ENCODE measurements at places on chromosomes 11 and 22.

- DNase-seq = no peak
Measured at GRCh38 chr11:26778000-26778757, 56.3 kb upstream of the SLC5A12 start.

DNA sequence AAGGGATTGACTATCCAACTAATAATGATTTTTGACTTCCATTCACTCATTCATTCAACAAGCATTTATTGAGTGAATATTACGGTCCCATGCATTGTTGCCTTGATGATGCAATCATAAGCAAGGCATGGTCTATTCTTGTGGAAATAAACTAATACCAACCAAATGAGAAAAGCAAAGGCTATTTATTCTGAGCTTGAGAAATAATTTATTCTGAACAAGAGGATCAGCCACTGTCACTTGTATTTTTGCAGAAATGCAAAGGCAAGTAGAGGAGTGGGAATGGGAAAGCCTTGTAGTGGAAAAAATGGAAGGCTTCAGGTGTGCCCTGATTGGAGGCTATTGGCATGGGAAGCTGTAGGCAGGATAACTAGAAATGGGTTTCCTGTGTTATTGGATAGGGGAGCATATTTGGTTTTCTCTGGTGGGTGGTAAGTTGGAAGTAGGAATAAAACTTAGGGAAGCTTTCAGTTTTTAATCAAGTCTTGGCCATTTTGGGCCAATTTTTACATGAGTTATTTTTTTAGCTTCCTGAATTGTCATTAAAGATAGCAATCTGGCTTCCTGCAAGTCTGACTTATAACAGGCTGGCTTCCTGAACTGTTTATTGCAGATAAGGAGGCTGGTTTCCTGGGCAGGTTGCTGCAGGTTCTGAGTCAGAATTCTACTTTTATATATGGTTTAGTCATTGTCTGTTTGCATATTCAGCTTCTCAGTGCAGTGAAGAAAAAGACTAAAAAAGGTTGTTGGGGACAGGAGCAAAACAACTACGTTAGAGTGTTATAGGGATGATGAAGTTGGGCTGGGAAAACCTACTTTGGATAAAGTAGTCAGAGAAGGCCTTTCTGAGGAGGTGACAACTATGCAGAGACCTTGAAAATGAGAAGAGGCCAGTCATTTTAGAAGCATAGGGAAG lies 106.7 kb downstream of the APIP start:
- DNase-seq = no peak

GRCh38 chr11:2834503-2835273 lies 50.9 kb downstream of the CDKN1C start:
- no peak for DNase-seq

GRCh38 chr11:124640666-124641065 lies 18.0 kb downstream of the TBRG1 start:
- no peak for DNase-seq

- DNase-seq = no peak
Measured at GRCh38 chr11:95450547-95451123, 219.6 kb upstream of the SESN3 start.

DNA sequence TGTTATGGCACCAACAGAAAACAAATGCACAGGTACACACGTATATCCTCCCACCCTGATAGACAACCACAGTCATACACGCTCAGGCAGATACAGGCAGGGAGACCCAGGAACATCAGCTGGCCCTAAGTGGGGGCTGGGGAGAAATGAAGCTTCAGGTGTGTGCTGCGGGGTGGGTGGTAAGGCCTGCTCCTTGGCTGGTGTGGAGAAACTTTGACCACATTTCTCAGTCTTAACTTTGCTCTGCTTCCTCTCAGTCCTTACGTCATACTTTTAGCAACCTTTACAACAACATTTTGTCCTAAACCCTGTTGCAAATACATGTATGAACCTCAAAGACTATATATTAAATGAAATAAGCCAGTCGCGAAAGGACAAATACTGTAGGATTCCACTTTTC lies 6.7 kb upstream of the ANAPC15 start:
- no peak for DNase-seq

- DNase-seq = no peak
Measured at GRCh38 chr11:36465449-36466163, 44.5 kb downstream of the TRAF6 start.

DNA sequence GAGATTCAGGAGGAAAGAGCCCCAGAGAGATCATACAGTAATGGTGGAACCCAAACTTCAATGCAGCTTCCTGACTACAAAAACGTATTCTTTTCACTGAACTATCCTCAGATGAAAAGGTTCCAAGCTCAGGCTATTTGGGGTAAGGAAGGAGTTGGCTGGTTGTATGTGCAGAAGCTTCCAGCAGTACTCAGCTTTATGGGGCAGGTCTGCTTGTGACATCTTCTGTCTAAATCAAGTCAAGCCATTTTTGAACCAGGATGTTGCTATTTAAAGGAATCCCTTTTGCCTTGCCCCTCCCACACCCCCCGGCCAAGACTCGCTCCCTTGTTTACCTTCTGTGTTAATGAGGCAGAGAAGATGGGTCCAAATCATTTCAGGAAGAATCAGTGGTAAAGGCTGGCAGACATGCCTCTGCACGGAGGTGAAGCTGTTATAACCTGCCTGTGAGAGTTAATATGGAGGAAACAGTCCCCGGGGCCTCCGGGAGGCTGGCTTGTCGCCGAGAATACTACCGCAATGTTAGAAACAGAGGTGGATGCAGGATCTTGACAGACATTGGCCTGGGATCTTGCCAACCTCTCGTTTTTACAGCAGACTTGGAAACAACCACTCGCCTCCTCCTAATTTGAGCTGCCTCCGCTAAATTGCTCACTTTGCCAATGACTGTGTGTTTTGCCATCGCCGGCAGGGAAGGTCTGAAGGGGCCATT lies 45.4 kb downstream of the TIMP3 start:
- no peak for DNase-seq

DNA sequence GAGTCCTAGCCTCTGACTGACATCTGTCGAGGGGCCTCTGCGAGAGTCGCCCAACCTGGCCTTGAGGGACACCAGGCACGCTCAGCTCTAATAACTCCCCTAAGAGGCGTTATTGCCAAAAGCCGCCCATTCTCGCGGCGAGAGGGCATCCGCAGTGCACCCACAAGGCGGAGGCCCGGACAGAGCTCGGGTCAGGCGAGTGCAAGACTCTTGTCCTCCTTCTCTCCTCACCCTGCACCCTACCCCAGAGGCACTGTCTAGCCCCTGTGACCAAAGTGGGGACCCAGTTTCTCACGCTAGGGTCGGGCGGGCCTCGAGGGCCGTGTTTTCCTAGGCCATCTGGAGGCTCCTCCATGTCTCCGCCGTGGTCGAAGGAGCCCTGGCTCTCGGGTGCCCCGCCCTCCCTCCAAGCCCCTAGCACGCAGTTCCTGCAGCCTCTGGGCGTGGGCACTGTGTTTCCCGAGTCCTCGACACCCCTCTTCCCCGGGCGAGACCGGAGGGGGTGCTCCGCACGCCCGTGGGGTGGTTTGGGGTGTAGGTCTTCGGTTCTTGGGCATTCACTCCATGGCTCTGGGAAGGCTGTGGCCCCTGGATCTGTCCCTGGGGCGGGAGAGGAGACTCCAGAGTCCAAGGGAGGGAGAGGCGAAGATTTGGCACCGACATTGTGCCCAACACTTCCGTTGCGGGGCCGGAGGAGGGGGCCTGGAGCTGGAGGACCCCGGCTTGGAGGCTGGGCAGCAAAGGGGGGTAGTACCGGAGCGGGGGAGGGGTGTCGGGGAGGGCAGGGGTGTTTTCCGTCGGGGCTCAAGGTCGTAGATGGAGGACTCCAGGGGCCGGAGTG lies 1.0 kb downstream of the CHRM4 start:
- DNase-seq = no peak

DNA sequence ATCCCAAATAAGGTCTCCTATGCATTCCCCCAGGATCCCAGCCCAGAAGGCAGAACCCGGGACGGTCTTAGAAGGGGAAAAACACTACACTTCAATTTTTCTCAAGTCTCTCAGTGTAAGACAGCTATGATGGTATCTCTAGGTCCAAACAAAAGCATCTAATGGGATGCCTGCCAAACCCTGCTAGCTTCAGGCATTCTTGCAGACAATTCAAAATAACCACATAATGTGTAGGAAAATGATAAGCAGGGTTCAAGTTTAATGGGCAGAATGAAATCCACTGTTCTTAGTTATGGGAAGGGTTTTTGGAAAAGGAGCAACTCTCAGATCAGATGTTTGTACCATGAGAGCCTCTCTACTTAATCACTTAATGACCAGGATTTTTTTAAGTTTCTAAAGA lies 119.8 kb upstream of the ANO1 start:
- DNase-seq = no peak

DNA sequence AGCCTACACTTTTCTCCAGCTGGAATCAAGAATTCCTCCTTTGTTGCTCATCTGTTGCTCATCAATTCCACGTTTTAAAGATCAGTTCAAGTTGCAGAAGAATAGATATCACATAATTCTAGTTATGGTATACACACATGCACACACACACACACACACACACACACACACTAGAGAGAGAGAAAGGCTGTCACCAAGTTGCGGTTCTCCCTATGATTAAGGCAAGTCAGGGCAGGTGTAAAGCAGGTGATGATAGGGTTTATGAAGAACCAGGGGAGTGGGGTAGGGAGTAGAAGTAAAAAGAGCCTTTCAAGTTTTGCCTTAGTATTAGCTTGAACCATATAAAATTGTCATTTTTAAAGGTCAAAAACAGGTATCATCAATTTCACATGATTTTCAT lies 31.7 kb upstream of the TMPRSS4 start:
- DNase-seq = no peak

DNA sequence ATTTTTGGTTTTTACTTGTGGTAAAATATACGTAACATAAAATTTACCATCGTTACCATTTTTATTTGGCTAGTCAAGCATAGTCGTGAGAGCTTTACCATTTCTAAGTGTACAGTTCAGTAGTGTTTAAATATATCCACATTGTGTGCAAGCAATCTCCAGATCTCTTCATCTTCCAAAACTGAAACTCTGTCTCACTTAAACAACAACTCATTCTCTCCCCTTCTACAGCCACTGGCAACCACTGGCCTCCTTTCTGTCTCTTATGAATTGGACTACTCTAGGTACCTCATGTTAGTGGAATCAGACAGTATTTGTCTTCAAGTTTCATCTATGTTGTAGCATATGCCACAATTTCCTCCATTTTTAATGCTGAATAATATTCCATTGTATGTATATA lies 37.4 kb downstream of the SMC1B start:
- DNase-seq = no peak

GRCh38 chr22:27207907-27208306 lies 550.5 kb downstream of the MIAT start:
- no peak for DNase-seq

DNA sequence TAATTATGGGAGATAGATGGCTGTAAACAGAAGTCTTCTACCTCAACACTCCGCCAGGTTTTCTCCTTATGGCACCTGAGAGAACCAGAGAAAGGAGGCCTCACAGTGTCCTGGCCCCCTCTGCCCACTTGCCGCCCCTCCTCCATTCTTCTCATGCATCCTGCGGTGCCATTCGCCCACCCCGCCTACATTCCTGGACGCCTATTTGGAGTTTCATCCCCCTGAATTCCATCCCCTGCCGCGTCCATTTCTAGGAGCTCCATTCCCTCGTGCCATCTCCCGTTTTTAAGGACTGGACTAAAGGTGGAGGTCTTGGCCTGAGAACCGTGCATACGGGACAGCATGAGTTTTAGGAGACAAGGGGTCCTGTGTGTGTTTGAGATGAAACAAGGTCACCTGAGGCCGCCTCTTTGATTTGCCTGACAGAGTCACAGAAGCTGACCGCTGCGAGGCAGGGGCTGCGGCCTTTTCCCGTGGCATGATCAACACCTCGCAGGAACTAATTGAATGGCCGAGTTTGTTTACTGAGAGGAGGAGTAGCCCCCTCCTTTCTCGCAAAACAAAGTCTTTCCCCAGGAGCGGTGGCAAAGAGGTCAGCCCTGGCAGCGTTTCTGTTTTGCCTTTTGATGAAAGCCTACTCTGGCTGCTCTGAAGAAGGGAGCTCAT lies 246.2 kb downstream of the ST3GAL4 start:
- no peak for DNase-seq

GRCh38 chr11:25562417-25562816 lies 769.5 kb upstream of the ANO3 start:
- DNase-seq = no peak

GRCh38 chr11:73652856-73653559 lies 6.6 kb downstream of the PLEKHB1 start:
- DNase-seq = no peak

DNA sequence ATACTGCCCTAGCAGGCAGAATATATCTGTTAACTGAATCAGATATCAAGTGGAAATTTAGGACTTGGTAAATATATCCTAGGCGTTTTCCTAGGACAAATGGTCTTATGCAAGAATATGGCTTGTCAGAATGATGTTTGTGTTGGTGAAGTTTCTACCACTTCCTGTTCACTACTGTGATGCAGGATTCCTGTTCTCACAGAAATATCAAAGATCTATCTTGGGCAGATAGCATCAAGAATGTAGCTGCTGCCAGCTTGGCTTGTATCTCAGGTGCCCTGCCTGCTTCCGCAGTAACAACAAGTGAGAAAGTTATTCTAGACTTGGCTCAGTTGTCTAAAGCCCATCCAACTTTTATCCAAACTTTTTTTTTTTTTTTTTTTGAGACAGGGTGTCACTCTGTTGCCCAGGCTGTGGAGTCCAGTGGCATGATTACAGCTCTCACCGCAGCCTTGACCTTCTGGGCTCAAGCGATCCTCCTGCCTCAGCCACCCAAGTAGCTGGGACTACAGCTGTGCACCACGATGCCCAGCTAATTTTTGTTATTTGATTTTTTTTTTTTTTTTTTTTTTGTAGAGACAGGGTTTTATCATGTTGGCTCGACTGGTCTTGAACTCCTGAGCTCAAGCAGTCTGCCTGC lies 61.3 kb downstream of the PPME1 start:
- DNase-seq = no peak

DNA sequence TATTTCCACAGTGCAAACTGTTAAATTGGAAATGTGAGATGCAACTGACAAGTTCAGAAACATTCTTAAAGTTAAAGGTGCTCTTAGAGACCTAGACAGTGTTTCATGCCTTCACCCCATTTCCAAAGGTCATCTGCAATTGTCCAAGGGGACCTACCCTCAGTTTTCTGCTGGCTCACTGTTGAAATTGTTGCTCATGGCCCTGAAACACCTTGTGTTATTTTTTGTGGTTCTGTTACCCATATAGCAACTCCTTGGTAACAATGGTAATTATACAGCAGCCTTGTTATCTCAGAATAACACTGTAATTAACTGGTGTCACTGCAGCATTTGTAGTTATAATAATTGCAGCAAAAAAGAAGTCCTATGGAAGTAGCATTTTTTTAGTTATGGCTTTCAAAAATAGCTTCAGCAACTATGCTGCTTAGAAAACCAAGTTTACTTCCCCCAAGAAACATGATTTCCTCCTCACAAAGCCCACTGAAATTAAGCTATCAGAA lies 49.2 kb upstream of the CCDC34 start:
- DNase-seq = no peak
